NCI-H226 (cell line): ENCODE measurements at places on chromosomes 12 and 14.

DNA sequence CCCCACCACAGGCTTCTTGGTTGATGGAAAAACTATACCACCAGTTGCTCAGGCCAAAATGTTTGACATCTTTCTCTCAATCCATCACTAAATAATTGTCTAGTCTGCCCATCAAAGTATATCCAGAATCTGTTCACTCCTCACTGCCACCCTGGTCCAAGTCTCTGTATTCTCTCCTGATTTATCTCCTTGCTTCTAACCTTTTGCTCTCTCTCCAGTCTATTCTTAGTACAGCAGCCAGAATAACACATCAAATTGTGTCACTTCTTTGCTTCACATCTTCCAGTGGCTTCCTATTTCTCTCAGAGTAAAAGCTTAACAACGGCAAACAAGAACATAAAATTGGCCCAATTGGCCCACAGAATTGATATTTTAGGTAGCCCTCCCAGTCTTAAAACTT lies 272.8 kb downstream of the IPO8 start:
- DNase-seq = no peak

GRCh38 chr14:72916174-72916573 lies 10.1 kb upstream of the DCAF4 start:
- DNase-seq = no peak

DNA sequence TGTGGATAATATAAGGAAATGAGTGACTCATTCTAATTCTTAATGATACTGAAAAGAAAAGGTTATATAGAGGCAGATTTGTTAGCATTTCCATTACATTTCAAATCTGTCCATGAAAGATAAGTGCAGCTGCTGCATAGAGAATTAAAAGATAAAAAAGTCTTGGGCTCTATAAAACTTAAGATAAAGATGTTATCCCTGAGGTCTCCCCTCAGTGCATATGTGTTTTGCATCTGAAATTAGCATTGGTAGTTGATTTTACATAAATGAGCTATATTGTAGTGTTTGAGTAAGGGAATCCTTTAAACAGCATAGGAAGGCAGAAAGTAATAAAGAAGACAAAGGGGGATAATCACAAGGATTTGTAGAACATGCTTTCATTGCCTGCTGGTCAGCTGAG lies 206.2 kb downstream of the FSCB start:
- no peak for DNase-seq

GRCh38 chr14:56237398-56237797 lies 119.2 kb downstream of the PELI2 start:
- no peak for DNase-seq

GRCh38 chr12:25585662-25586061 lies 32.6 kb upstream of the LMNTD1 start:
- DNase-seq = no peak

- DNase-seq = no peak
These were observed 245.7 kb upstream of the MDGA2 start for GRCh38 chr14:47921133-47921532.
